Calu3 (cell line): ENCODE measurements at places on chromosomes 5 and 9.

DNA sequence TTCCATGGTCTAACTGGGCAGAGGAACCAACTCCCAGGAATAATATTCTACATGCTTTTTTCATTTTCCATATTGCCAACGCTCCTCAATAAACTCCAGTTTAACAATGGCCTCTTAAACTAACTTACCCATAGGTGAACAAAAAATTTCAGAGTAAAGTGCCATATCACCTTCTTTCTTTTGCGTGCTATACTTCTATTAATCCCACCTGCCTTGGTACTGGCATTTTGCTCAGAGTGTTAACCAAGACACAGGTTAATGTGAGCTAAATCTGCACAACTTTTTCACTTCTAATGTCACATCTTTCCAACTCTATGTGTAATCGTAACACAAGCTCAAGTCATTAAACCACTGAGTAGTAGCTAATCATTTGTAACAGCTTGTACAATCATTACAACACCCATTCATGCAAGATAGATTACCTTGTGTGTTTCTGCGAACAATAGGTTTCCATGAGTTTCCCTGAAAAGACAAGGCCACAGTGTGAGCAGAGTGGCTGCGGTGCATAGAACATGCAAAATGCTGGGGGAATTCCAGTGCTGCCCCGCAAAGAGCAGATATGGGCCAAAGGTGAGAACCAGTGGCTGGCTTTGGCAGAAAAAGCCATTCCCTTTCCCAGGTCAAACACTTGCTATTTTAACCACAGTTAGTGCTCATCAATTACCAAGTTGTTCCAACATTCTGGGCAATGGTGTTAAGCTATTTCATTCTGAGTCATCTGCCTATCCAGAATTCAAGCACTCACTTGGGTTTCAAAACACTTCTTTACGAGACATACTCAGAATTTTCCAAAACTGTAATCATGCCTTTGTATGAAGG is 42.8 kb downstream of the TIMD4 start:
- peak; percentile 47 for DNase-seq

GRCh38 chr9:79129865-79130480 is 441.8 kb upstream of the TLE4 start:
- peak; percentile 28 for DNase-seq

DNA sequence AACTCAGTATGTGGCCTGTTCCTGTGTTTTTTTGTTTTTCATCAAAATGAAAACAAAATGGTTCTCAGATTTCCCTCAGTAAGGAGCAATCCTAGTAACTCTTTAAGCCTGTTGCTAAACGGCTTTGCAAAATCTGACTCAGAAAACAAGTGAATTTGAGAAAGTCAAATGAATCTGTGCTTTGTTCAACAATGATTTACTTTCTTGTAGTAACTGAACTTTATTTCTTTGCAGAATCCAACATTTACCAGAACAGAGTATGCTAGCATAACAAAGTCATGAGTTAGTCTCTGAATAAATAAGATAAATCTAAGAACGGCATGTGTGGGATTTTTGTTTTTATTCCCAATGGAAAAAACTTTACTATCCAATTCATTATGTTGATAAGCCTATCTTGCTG is 93.8 kb downstream of the OXCT1 start:
- DNase-seq: no peak

DNA sequence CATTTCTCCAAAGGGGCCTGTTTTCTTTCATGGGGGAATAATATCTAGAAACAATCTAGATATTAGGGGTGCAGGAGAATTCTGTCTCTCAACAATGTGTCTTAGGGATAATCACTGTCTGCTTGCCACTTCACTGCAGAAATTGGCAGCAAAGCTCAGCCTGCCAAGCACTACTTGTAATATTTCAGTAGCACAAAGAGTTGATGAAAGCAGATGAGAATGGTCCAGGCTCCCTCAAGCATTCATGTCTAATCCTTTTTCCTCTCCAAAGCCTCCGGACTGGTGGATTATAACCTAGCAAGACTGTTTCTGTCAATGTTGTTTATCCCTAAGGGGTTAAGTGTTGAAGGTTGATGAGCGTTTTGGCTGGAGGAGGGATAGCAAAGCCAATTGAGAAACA is 13.3 kb upstream of the MPDZ start:
- no peak for DNase-seq

DNA sequence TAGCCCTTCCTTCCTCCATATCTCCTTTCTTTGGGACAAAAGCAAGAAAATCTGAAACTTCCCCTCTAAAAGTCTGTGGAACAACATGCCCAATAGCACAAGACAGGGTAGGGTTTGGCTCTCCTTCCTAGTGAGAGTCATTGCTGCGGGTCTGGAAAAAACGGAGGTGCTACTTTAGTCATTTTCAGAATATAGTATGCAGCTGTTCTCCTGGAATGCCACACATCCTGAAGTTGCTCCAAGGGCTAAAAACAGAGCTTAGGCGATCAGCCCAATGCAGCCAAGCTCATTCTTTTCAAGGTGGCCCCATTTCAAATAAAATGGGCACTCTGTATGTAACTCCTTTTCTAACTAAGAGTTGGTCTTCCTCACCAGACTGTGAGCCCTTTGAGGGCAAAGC is 39.5 kb upstream of the MYOT start:
- DNase-seq: no peak

DNA sequence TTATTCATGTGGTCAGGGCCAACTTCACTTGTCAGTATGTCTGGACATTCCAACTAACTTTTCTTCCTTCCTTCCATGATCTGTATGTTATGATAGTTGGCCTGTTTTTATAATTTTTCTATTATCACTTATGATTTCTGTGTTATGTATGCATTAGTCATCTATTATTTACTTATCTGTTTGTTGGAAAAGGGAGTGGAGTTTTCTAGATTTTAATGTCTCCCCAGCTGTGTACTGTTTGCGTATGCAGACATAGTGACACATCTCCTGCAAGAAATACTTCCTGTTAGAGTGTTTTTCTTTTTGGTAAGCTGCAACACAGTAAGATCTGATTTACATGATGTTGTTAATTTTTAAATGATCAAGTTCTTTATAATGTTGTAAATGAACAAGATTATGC is 8.7 kb upstream of the INSYN2B start:
- no peak for DNase-seq

- no peak for DNase-seq
Observed at GRCh38 chr5:132425975-132426524, 56.5 kb downstream of the SLC22A5 start.

DNA sequence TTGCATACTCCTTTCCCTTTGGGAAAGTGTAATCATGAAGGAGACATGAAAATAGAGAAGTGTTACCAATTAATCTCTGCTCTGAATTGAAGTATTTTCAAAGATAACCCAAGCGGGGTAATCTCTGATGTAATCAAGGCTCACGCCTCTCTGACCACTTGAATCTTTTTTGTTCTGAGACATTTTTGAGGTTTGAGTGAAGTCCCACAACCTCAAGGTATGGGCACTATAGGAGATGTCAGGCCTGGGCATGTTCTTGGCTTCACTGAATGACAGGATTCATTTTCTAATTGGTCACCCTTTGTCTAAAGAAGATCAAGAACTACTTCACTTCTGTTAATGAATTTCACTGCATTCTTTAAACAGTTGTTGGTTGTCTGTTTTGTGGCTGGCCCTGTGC is 23.7 kb downstream of the ENHO start:
- DNase-seq: no peak

- DNase-seq: peak; percentile 36
Observed at GRCh38 chr9:83242066-83242465, 179.1 kb upstream of the RASEF start.

GRCh38 chr5:32102254-32102986 is 71.7 kb downstream of the GOLPH3 start:
- no peak for DNase-seq

DNA sequence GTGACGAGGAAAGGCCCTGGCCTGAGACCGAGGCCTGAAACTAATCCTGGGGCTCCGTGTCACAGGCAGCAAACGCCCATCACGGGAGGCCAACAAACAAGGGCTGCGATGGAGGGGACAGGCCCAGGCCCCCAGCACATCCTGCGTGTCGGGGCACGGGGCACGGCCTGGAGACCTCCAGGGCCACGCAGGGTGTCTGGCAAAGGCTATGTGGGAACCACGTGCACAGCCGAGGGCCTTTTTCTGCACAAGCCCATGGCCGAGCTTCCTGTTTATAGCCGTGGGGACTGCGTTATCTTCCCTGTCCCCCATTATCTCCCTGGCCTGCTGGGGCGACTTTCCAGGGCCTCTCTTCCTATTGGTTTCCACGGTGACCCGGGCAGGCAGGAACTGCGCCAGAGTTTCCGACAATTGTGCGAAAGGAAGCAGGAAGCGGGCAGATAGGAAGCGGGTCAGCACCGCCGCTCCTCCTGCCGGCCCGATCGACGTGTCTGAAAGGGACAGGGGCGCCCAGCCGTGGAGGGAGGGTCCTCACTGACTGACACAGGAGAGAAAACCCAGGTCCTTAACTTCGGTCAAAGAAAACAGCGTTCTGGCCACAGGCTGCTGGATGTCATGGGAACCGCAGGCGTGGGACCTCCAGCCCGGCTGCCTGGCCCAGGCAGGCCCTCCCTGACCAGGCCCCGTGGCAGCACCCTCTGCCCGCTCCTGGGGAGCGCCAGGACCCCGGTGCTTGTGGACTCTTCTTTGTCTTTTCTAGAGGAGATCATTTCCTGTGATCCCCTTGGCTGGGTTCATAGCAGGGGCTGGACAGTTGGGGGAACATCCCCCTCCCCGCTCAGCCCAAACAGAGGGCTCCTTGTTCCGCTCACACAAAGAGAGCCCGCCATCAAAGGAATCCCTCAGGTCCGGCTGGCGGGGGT is 29.1 kb upstream of the SEC16A start:
- DNase-seq: no peak

GRCh38 chr9:107261106-107261505 is 22.0 kb upstream of the RAD23B start:
- no peak for DNase-seq

GRCh38 chr5:84635235-84636055 is 250.8 kb upstream of the EDIL3 start:
- no peak for DNase-seq

- peak; percentile 79 for DNase-seq
Observed at GRCh38 chr5:150286820-150287219, 2.8 kb downstream of the CAMK2A start.

DNA sequence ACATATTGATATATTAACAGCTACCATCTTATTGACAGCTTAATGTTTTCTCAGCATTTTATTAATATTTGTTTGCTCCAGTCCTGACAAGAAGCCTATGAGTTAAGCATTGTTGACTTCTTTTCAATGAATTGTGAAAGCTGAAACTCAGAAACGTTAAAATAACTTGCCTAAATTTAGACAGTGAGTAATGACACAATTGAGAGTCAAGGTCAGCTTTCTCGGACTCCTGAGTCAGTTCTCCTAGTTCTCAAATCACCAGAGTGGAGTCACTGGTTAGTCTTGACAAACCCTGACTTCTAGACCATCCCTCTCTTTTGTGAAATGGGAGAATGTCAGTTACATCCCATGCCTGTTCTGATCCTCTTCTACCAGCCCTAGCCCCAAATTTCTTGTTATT is 222.7 kb upstream of the ACO1 start:
- no peak for DNase-seq

GRCh38 chr9:96136992-96137670 is 164.8 kb downstream of the HSD17B3 start:
- no peak for DNase-seq

DNA sequence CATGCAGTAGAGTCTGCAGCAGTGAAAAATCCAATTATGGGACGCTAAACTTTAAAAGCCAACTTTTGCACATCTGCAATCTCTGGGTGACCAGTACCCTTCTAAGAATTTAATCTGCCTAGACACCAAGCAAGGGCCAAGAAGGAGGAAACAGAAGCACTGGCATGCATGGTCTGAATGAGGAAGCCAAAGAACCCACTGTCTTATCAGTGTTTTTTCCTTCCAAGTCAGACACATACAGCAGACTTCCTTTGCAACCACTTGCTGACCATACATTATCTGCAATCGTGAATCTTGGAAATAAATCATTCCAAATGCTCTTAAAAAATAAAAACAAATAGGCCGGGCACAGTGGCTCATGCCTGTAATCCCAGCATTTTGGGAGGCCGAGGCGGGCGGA is 65.9 kb downstream of the DEPDC1B start:
- no peak for DNase-seq

DNA sequence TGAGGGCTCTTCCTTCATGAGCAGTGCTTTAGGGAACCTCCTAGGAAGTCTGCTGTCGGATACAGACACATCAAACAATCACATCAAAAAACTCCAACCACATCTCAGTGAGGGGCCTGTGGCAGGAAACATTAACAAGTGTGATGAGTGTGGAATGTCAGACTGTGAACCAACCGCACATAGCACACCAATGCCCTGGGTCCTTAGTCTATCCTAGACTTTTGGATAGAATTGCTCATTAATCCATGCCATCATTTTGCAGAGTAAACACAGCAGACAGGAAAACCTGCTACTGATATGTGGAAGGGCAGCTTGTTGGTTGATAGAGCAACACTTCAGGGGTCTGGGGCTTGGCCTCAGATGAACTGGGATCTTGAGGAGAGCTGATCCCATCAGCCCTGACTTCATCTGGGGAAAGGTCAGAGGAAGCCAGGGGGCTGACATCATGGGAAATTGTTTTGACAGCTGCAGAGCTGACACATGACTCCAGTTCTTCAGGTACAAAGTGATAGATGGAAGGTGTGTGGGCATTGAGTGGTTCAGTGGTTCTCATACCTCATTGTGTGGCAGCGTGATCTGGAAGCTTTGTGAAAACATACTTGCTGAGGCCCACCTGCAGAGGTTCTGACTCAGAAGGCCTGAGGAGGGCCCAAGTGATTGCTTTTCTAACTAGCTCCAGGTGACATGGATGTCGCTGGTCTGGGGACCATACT is 193.3 kb downstream of the DIRAS2 start:
- no peak for DNase-seq

GRCh38 chr5:54676481-54677340 is 159.2 kb downstream of the SNX18 start:
- no peak for DNase-seq

GRCh38 chr9:28032268-28032590 is 458.9 kb upstream of the C9orf72 start:
- DNase-seq: no peak

DNA sequence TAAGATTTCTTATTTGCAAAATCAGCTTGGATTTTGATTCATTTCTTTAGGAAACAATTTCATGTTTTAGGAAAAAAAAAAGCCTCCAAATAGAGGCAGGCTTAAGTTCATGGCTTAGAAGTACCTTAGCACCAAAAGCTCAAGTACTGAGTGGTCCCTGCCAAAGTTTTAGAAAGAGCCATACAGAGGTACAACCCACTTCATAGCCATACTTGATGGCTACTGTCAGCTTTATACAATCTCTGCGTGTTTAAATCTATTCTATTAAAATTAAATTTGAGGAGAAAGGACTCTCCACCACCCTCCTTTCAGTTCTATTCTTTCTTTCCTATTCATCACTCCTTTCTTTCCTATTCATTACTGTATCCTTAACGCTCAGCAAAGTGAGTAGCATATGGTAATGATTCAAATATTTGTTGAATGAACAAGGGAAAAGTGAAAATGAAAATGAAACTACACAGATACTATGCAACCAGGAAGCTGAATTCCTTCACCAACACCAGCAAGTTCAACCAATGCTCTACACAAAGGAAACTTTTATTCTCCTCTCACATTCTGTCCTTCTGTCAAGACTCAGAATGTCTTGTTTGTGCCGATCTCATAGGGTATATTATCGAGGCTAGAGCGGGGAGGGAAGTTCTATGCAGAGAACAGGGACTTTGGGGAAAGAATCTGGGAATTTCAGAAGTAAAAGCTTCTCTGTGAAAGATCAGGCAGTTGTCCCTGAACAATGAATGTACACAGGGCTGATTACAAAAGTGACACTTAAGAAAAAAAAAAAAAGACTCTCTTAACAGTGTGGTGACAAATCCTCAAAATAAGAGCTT is 138.6 kb upstream of the SPEF2 start:
- peak; percentile 21 for DNase-seq
